ENCODE measurements at places on chromosomes 1 and 21.

- DNase-seq = no peak
Measured at GRCh38 chr1:202154766-202155477, 5.5 kb downstream of the PTPN7 start.

DNA sequence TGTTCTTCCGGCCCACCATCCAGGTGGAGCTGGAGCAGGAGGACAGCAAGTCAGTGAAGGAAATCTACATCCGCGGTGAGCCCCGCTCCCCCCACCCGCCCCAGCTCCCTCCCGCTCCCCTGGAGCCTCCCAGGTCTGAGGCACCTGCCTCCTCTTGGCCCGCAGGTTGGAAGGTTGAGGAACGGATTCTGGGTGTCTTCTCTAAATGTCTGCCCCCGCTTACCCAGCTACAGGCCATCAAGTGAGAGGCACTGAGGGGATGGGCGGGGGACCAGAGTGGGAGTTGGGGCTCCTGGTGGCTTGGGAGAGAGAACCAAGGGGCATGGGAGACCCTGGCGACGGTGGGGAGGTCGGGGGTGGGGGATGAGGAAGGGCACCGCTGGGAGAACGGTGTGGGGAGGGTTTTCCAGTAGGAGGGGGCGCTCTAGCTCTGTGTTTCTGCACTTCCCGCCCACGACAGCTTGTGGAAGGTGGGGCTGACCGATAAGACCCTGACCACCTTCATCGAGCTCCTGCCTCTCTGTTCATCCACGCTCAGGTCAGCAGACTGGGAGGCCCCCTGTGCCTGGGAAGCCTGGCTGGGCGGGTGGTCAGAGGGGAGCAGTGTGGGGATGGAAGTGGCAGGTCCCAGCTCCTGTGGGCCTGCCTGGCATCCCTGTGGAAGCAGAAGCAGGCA is 4.2 kb downstream of the LRRC71 start:
- DNase-seq = no peak

- DNase-seq = no peak
Measured at GRCh38 chr1:233982827-233983518, 78.5 kb downstream of the SLC35F3 start.

DNA sequence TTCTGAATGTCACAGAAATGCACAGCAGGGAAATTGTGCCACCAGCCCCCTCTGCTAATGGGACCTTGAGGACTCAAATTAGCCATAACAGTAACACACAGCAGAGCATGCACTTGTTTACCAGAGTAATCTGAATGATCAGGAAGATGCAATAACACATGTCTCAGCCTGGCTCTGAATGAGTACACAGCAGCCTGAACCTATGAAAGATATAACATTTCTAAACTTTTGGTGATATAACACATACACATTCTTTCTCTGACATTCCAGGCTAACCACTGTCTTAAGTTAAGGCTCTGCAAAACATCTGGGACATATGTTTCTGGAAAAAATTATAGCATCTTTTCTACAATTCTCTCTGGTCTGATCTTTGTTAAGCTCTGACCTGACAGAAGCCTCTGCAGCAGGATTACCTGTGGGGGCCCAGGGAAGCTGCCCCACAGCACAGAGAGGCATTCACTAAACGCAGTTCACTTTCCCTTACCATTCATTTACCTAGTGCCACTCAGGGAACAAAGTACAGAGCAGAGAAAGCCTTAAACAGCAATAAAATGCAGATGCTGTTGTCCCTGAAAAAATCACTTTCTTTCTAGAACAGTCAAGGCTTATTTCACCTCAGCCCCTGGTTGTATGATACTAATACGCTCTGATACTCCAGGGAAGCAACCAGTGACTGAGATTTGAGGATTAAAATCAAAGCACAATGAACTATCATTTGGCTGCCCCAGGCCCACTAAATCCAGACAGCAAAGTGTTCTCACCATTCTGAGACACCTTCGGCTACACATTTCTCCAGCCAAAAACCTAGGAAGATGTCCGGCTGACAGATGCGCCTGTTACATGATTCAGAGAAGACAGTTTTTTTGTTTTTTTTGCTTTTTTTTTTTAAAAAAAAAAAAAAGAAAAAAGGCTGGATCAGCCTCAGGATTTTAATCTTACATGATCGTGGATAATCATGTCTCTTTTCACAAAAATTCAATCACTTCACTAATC is 54.0 kb upstream of the CNN3 start:
- no peak for DNase-seq

DNA sequence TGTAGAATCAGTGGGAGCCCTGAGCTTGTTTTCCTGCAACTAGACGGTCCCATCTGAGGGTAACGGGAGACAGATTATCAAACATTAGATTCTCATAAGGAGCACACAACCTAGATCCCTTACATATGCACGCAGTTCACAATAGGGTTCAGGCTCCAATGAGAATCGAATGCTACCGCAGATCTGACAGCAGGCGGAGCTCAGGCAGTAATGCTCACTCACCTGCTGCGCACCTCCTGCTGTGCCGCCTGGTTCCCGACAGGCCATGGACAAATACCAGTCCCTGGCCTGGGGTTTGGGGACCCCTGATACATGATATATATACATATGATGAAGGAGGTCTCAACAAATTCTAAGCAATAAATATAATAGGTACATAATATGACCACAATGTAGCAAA is 19.7 kb upstream of the SMIM12 start:
- no peak for DNase-seq
